Cardiac muscle cell (in vitro differentiated cells and primary cell): ENCODE measurements at places on chromosomes 6 and 20. TPM values are rescaled to one million over a fixed set of nuclear protein-coding genes. Genes with fewer than 3 reads are reported as not detected.

LSM2 gene
- total RNA-seq, result 58.9 and 64.2 TPM in 2 replicates

LGSN gene
- total RNA-seq, result not detected in 2 replicates

KCNK5 gene
- total RNA-seq, result 0.27 and 0.28 TPM in 2 replicates

DEFB124 gene
- not detected in 2 replicates for total RNA-seq

COL11A2 gene
- 70.6 and 94.6 TPM in 2 replicates for total RNA-seq

MUC22 gene
- not detected in 2 replicates for total RNA-seq

IMPG1 gene
- total RNA-seq, result 0.71 and 0.74 TPM in 2 replicates

EGFL8 gene
- total RNA-seq, result 10.2 and 18.7 TPM in 2 replicates

APCDD1L gene
- 0.21 and 0.46 TPM in 2 replicates for total RNA-seq

CALHM5 gene
- total RNA-seq, result 0.11 TPM in 1 of 2 replicates, not detected in the other

BANF2 gene
- total RNA-seq, result not detected in 2 replicates

BTN1A1 gene
- not detected in 2 replicates for total RNA-seq

GMPR gene
- 8.8 and 9.4 TPM in 2 replicates for total RNA-seq

MEI4 gene
- 0.21 and 0.36 TPM in 2 replicates for total RNA-seq

FLRT3 gene
- 2.5 and 3.2 TPM in 2 replicates for total RNA-seq

FOXQ1 gene
- total RNA-seq, result not detected in 2 replicates

ADAM33 gene
- total RNA-seq, result 0.07 and 1.3 TPM in 2 replicates

PI16 gene
- 0.07 TPM in 1 of 2 replicates, not detected in the other for total RNA-seq

ELOVL4 gene
- 3.9 and 6.9 TPM in 2 replicates for total RNA-seq

C6orf141 gene
- 0.54 TPM in 1 of 2 replicates, not detected in the other for total RNA-seq

C6orf163 gene
- 1.5 and 4.3 TPM in 2 replicates for total RNA-seq

HRH3 gene
- total RNA-seq, result not detected in 2 replicates

SLC35B2 gene
- total RNA-seq, result 34.3 and 50.5 TPM in 2 replicates

EBF4 gene
- 14.8 and 24.2 TPM in 2 replicates for total RNA-seq

HLA-DPA1 gene
- 0.21 and 1.1 TPM in 2 replicates for total RNA-seq

DOK5 gene
- total RNA-seq, result 1.0 and 1.4 TPM in 2 replicates

BRPF3 gene
- 17.3 and 22.3 TPM in 2 replicates for total RNA-seq

UNC5CL gene
- 7.6 and 13.9 TPM in 2 replicates for total RNA-seq

DPPA5 gene
- not detected in 2 replicates for total RNA-seq

MYMX gene
- 0.21 TPM in 1 of 2 replicates, not detected in the other for total RNA-seq

FHL5 gene
- not detected in 2 replicates for total RNA-seq

SLC29A1 gene
- total RNA-seq, result 62.7 and 64.9 TPM in 2 replicates
